ENCODE measurements at places on chromosomes 3 and 15.

GRCh38 chr3:172194702-172195406, 155.5 kb downstream of the FNDC3B start:
- DNase-seq, result no peak

DNA sequence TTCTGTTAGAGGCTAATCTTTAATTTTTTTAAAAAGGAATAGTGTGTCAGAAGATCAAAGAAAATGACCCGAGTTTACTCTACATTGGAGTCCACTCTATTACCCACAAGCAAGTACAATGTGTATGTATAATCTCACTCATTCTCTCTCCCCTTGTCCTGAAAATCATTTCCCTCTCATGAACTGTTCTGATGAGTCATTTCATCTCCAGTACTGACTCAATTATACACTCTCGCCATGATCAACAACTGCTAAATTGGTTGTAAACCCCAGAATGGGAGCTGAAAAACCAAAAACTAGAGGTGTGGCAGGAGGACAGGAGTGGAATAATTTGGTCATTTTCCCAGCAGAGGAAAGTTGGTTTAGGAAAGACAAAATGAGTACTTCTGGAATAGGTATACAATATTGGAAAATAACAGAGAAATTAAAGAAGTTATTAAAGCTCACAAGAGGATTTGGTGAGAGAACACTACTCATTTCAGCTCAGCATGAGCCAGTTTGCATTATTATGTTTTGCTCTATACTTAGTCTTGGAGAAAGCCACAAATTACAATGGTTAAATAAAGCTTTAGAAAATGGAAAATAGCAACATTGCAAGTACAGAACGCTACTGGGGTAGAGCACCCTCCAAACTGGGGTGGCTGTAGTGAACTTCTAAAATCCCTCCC, 144.3 kb upstream of the PFN2 start:
- DNase-seq, result no peak

- DNase-seq, result no peak
Measured at GRCh38 chr3:128149650-128150049, 3.6 kb upstream of the EEFSEC start.

DNA sequence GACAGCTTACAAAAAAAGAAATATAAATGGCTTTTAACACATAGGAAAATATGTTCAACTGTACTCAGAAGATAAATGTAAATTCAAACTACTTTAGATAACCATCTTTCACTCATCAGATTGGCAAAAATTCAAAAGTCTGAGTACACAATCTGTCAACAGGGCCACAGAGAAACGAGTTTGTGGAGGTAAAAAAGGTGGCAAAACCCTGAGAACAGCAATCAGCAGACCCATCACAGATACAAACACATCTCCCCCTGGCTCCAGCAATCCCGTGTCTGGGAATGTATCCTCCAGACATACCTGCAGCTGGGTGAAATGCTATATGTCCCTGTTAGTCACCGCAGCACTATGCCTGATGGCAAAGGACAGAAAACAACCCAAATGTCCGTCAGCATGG, 149.5 kb downstream of the OSBPL10 start:
- no peak for DNase-seq

GRCh38 chr3:77526573-77527113, 486.7 kb downstream of the ROBO2 start:
- DNase-seq, result no peak

DNA sequence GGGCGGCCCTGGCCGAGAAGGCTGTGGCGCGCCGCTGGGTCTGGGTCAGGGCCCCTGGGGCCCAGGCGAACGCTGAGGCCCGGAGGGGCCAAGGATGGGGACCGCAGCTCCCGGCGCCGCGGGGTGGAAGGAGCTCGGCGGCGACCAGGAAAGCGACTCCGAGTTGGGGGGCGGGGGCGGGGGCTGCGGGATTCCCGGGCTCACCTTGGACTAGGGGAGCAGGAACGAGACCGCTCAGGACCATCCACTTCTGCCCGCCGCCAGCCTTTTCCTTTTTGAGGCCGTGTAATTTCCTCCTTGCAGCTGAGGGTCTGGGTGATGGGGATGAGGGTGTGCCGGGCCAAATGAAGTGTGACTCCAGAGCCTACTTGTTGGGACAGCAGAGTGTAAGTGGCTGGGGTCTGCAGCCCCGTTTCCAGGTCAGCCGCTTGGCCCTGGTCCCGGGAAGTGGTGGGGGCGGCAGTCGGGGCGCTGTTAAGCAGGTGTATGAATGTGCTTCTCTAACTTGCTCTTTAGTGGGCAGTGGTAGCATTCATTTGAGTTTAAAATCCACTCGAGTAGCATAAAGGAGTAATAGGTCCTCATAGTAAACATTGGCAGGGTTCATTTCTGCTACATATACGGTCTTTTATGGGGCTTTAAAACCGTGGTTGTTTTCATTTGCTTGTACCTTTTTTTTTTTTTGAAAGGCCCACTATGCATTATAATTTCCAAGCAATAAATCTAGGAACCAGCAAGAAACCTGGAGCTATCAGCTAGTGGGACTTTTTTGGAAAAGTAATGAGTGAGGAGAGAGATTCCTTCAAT, 717 bp downstream of the PXK start:
- no peak for DNase-seq

DNA sequence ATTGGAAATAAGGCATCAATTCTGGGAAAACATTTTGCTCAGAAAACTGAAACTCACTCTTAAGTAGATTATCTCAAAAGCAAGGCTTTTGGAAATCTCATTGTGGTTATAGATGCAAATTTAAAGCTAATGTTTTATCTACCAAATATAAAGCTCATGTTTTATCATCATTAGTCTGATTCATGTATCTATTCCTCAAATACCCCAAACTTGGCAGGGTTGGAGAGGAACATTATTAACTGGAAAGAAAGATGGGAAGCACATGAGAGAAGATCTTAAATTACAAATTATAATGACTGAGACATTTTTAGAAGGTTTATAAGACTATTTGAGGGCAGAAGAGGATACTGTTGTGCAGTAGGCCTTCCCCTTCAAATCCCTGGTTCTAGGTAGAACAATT, 137.3 kb upstream of the TGFBR2 start:
- DNase-seq, result no peak

Measured in stimulated activated CD8-positive, alpha-beta memory T cell treated with anti-CD3 and anti-CD28 coated beads, Interleukin-4, amount 100 ng/mL, for 1 hour (primary cell).